Activated CD4-positive, alpha-beta T cell treated with anti-CD3 and anti-CD28 coated beads, Interleukin-2, amount 50 U/mL, for 24 hours (primary cell): ENCODE measurements at places on chromosomes 2 and 18.

DNA sequence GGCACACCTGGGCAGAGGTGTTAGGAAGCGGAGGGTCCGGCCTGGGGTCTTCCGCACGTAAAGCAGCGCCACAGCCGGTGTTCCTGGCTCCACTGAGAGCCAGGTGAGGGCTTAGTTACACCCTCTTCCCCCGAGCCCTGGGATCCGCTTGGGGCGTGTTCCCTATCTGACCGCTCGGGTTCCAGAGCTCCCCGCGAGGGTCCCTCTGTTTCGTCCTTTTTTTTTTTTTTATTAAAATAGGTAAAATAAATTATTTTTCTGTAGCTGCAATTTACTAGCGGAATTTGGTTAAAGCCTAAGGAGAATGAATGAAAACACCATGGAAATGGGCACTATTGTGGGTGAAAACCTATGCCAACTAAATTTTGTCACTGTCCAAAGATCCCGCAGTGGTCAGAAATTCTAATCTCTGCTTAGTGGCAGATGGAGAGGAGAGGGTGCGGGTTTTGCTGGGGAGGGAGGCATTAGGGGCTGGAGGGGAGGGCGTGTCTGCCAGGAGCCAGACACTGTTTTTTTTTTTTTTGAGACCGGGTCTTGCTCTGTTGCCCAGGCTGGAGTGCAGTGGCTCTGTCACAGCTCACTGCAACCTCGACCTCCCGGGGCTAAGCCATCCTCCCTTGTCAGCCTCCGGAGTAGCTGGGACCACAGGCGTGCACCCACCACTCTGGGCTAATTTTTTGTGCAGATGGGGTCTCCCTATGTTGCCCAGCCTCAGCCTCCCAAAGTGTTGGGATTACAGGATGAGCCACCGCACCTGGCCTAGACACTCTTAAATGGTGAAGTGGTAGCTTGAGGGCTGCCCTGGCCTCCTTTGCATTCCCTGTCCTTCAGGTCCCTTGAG is 834 bp downstream of the PDCL3 start:
- DNase-seq, result no peak

- DNase-seq, result no peak
These were observed 226.8 kb downstream of the TNS1 start for GRCh38 chr2:217775920-217776503.

GRCh38 chr18:6881034-6881820 is 151.7 kb downstream of the ARHGAP28 start:
- no peak for DNase-seq

- DNase-seq, result no peak
These were observed 408.0 kb downstream of the LRATD1 start for GRCh38 chr2:15040429-15041084.

DNA sequence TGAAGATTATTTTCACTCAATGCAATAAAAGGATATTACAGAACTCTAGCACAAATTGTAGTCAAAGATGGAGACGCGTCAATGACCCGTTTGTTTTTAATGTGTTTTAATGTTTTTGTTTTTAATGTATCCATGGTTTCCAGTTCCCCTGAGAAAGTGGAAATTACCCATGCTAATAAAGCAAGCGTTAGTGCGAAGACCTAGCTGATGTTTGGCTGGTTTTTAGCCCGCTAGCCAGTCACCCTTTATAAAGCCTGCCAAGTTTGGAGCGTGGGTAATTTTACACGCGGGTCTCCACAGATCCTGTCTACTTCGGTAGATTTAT is 430 bp upstream of the CHMP1B start:
- DNase-seq, result no peak

DNA sequence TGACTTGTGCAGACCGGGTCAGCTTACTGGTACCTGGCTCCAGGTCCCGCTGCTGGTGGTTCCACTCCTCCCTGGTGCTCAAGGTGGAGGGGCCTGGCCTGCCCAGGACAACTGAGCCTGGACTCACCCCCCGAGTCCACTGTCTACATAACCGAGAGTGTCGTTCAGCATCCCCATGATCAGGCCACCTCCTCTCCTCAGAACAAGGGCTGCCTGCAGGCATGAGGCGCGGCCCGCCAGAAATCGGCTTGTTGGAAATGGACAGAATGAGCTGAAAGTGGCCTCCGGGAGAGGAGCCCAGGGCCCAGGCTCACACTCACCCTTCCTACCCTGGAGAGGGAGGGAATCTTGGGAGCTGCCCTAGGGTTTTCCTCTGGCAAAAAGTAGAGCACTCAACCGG is 38.9 kb upstream of the OTOF start:
- no peak for DNase-seq
